ENCODE measurements at places on chromosomes 1 and 21.

DNA sequence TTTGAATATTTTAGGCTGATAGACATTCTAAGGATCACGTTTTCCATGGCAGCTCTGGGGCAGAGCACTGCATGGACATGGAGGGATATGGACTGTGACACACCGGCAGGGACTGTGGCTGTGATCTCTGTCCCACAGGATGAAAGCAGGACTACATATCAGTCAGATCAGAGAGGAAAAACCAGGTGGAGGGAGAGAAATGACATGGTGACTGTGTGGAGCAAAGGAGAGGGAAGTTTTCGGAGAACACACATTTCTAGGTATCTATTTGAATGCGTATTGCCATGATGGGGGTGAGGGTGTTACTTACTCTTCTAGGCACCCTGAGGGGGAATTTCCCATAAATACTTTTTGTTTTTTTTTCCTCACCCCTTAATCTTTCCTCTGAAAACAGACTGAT, 3.2 kb upstream of the CD1C start:
- no peak for DNase-seq

GRCh38 chr1:231181271-231181670, 19.4 kb downstream of the TRIM67 start:
- no peak for DNase-seq

DNA sequence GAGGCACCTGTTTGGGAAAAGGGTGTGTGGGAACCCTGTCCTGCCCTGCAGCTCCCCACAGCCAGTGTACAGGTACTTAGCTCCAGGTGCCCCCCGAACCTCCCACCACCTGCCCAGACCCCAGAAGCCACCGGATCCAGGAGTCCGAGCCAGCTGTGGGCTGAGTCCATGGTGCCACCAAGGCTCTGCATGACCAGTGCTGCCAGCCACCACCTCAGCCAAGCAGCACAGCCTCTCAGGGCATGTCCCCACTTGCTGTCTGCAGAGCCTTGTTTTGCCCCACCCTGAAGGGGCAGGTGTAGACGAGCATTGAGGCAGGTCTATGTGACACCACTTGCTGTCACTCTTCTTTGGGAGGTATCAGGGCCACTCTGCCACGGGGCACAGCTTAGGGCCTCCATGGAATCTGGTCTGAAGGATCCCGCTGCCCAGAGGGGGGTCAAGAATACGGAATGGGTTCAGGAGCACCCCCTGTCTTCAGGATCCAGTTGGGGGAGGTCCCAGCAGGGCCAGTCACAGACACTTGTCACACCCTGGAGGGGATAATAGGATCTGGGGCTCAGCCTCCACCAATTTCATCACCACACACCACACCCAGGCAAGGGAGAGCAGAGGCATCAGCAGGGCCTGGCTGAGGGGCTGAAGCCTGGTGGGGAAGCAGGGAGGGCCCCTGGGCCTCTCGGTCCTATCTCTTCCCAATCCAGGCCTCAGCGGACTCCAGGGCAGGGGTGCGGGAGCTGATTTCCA, 27.7 kb downstream of the ARHGEF19 start:
- no peak for DNase-seq

- DNase-seq: no peak
Observed at GRCh38 chr1:233034836-233035235, 84.4 kb downstream of the NTPCR start.

DNA sequence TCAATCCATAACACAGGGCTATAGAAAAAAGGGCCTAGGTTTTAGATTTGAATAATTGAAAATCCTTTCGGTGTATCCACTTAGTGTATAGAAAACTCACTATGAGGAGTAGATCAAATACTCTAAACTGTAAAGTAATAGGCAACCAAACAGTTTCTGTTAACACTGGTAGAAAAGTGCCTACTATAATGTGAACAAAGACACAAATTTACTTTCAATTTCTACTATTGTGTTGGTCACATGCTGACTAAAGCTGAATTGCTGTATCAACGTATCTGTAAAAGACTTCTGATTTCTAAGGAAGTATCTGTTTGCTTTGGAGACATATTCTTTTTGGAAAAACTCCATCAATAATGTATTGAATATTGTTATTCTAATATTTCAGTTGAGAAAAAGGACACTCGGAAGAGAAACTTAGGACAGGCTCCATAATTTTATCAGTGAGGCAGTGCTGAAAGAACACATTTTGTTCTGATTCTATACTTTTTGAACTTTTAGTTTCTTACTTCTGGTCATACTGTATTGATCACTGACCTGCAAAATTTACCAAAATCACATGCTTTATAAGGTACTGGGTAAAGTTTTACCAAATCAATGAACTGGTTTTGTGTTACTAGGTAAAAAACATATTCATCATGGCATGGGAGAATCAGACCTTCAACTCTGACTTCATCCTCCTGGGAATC, at the start of gene OR2M5:
Gene OR2M5, plus strand, starts transcription at position 636 of the 686 bp plus-strand sequence. Its CDS starts 0 bp downstream, at position 636.
- no peak for DNase-seq

DNA sequence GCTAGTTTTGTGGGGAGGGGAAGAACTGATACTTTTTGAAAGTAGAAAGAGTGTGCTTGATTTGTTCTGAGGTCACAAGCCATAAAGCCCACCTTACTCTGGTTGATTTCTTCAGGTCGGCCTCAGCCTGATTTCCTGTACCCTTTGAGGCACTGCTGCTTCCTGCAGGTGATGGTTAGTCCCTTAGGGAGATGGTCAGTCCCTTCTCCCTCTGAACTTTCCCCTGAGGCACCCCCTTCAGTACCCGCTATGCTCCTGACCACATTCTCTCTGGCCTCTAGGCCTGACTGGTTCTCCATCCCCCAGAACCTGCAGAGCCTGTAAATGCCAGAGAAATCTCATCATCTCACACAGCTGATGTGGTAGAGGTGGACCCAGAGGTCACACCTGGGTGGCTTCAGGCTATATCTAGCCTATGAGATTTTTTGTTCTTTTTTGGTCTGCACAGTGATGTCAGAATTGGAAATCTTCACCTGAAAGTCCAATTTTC, 15.0 kb upstream of the ID3 start:
- DNase-seq: no peak

DNA sequence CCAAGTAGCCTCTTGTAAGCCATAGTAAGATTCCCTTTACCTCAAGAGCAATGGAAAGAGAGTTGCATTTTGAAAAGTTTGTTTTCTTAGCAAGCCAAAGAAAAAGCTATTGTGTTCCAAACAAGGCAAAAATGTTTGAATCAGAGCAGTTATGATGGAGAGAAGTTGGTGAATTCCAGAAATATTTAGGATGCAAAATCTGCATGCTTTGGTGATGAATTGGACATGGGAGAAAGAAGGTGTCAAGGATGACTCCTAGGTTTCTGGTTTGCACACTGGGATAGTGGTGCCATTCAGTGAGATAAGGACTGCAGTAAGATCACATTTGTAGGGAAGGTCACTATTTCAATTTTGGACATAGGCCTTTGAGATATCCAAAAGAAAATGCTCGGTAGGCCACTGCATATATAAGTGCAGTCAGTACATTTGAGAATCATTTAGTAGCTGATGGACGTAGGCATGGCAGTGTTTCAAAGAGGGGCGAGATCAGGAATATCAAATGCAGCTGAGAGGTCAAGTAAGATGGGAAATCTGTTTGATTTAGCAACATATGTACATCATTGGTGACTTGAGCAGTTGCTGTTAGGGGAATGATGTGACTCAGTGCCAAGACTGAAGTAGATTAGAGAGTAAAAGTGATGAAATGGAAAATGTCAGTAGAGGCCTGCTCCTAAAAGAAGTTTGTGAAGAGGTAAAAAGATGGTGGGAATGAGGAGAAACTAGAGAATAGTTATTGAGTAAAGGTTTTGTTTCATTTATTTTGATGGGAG, 33.9 kb upstream of the GPR25 start:
- no peak for DNase-seq

DNA sequence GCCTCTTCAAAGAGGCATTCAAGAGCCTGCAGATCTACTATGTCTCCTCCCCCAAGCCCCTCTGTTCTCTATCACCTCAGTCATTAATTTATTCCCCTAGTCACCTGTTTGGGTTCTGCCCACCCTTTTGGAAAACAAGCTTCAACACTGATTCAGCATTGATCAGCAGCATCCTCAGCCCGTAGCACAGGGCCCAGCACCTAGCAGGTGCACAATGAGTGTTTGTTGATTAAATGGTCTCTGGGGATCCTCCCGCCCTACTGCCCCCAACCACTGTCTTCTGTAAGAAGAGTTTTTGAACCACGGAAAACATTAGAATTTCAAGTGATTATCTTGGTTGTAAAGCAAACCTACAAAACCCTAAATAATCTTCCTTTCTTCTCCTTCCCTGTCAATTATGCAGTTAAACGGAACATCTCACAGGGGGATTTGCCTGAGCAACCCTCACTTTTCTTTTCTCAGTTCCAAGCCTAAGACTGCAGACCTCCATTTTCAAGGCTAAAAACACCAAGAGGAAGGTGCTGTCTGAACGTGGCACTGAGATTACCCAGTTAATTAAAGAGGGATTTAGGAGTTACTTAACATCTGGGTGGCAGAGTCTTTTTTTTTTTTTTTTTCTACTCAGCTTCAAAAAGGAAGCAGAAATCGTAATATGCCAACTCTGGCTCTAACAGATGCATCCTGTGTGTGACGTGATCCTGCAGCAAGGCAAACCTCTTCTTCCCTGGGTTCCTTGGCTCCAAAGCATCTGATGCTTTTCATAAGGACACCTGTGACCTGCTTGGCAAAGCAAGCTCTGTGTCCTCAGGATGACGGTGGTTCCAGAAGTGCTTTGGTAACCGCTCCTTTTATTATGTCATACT, 163.0 kb downstream of the KAZN start:
- DNase-seq: no peak

DNA sequence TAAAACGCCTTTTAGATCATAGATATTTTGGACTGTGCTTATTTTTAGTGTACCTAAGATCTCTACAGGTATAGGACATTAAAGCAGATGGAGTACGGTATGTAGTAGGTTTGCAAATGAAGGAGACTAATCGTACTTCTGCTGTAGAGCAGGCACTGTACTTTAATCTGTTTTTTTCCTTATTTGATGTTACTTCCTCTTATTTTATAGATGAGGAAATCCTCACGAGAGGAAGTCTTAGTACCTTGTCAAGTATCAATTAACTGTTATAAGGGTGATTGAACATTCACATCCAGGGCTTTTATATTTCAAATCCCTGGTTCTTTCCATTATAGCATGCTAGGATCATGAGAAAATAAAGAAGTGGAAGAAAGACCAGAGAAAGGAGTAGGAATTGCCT, 41.1 kb downstream of the CACHD1 start:
- DNase-seq: no peak

DNA sequence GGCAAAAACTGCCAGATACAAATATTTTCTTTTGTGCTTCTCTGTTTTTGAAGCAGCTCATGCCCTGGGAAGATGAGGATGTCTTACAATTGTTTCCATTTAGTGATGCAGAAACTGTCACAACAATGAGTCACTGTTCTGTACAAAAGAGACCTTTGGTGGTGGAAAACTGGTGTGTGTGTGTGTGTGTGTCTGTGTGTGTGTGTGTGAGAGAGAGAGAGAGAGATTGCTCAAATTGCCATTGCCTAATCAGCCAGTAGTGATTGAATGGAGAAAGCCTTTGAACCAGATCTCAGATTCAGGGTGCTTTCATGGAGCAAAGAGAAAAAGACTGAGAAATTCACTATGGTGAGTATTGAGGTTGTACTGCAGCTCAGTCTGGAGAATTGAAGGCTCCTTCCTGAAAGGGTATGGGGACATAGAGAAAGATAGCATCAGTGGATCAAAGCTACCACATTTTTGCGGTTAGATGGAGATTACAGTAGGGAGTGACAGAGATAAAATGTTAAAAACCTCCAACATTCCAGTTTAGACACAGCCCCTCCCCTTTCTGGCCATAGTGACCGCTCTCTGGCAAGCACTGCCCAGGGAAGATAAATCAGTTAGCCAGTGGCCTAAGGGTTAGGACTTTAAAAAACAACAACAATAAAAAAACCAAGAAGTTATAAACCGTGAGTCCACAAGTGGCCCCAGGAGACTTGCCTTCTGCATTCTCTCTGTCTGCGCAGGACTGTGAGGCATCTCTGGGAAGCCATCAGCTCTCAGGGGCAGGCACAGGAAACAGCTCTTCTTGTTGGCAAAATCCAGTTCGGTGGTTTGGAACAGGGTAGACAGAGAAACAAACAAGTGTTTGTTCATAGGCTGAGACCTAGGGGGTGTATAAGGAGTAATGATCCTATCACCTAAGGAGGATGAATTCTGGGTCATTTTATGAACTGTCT, 406.5 kb downstream of the DUSP10 start:
- no peak for DNase-seq

GRCh38 chr1:2345297-2346075, 45.9 kb downstream of the MORN1 start:
- DNase-seq: no peak

DNA sequence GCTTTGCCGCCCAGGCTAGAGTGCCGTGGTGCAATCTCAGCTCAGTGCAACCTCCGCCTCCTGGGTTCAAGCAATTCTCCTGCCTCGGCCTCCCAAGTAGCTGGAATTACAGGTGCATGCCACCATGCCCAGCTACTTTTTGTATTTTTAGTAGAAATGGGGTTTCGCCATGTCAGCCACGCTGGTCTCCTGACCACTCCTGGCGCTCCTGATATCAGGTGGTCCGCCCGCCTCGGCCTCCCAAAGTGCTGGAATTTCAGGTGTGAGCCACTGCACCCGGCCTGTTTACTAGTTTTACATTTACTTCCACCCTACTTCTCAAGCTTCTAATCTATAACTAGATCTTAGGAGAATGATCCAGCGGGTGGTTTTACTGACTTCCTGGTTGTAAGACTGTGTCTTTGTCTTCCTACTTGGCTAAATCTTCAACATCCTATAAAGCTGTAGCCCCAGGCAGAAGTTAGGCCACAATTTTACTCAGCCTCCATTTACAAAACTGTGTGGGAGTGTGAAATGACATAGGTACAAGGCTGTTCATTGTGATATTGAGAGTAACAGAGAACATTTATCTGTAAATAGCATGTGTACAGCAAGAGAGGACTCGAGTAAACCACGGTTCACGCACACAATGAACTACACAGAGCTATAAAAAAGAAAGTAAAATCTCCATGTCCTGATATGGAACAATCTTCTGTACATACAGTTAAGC, 9.6 kb upstream of the POU2F1 start:
- no peak for DNase-seq

GRCh38 chr1:246214708-246215509, 292.2 kb downstream of the SMYD3 start:
- no peak for DNase-seq

GRCh38 chr1:83882906-83883305, 116.0 kb downstream of the TTLL7 start:
- no peak for DNase-seq

- DNase-seq: peak; percentile 60
Observed at GRCh38 chr1:150613061-150613920, 16.1 kb downstream of the ENSA start.

- DNase-seq: no peak
Observed at GRCh38 chr1:10211805-10212410, 1.5 kb downstream of the KIF1B start.

DNA sequence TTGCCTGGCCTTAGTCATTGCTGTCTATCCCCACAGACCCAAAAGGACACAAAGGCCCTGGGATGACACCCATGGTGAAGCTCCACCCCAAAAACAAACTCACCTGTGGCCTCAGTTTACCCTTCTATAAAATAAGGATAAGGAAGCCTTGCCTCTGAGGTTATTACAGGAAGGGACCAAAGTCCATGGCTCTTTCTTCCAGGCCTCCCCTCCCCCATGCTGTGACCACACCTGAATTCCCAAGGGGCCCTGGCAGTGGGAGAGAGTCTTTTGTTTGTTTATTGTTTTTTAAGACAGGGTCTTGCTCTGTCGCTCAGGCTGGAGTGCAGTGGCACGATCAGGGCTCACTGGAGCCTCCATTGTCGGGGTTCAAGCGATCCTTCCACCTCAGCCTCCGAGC, 10.5 kb upstream of the TNFRSF25 start:
- DNase-seq: no peak

GRCh38 chr1:4944911-4945310, 290.5 kb downstream of the AJAP1 start:
- DNase-seq: no peak

GRCh38 chr1:208061632-208062031, 150.7 kb upstream of the CD34 start:
- no peak for DNase-seq
